ENCODE measurements at places on chromosomes 16 and 17.

DNA sequence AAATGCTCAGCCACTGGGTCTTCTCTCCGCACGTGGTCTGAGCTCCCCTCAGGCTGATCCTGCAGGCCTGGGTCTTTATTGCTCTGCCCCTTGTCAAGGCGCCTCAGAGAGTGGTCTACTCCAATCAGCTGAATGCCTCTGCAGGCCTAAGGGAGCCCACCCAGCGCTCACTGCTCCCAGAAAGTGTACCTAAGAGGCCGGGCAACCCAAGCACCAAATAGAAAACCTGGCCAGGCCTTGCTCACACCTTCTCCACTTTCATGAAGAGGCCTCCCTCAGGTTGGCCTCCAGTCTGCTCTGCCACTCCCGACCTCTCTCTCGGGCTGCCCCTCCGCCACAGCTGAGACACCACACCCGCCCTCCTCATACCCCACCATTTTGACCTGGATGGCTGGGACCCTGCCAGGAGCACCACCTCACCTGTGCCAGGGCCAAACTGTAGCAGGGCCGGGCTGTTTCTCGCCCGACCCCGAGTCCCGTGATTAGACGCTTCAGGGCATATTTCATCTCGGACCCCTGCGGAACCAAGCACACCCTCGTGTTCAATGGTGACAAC, 665 bp downstream of the MYBBP1A start:
- no peak for DNase-seq

- no peak for DNase-seq
Observed at GRCh38 chr17:67315865-67316264, 50.5 kb downstream of the PSMD12 start.

GRCh38 chr17:51427856-51428255, 167.5 kb downstream of the UTP18 start:
- no peak for DNase-seq

DNA sequence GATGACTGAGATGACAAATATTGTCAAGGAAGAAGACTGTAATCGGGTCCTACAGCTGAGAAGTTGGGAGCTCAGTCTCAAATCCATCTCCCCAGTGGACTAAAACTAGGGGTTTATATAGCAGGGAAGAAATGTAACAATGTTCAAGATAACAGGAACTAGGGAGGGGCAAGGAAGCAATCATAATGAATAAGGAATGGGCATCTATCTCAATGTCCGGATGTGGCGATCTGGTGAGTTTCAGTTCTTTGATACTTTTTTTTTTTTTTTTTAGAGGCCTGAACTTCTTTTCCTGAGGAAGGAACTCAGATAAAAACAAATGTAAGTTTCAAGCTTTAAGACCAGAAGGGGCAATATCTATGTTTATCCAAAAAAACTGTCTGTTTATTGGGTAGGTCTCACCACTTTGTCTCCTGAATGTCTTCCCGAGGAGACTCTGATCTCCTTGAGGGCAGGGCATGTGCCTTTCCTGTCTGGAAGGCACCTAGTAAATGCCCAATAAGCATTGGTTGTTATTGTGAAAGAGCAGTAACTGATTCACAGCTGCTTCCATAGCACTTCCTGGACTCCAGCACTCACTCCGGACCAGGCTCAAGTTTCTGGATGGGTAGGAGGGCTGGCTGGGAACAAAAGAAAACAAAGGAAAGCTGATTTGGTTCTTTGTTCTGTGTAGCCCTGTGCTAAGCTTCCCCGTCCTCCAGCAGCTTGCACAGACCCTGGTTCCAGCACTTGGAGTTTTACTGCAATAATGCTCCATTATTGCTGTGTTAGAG, 51.9 kb downstream of the MEOX1 start:
- DNase-seq: no peak

DNA sequence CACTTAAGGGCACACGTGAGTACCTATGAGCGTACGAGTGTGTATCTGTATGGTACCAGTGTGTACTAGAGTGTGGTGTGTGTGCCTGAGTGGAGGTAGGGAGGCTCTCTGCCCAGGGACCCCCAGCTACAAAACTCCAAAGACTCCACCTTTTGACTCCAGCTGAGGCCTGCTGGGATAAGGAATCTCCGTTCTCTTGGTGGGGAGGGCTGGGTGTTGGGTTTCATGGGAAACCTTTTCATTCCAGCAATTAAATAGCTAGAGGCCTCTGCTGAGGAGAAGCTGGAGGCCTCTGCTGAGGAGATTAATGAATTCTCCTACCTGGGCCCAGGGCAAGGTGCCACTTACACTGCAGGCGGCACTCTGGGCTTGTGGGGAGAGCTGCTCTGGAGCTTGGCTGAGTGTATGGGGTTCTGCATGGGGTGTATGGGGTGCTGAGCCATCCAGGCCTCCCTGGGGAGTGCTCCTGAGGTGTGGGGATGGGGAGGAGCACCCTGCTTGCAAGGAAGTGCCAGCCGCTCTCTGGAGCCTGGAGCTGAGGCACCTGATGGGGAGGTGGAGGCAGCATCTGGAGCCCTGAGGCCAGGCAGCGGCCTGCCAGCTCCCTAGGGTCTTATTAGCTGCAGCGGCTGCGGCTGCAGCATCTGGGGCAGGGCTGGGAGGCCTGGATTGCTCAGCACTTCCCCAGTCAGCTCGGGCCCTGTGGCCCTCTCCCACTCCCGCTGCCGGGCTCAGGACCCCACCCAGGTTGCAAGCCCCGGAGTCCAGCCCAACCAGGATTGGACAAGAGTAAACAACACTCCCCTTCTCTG, 4.6 kb downstream of the ANKRD13B start:
- no peak for DNase-seq

- DNase-seq: peak; percentile 41
Observed at GRCh38 chr17:75059369-75060345, 12.6 kb downstream of the KCTD2 start.

DNA sequence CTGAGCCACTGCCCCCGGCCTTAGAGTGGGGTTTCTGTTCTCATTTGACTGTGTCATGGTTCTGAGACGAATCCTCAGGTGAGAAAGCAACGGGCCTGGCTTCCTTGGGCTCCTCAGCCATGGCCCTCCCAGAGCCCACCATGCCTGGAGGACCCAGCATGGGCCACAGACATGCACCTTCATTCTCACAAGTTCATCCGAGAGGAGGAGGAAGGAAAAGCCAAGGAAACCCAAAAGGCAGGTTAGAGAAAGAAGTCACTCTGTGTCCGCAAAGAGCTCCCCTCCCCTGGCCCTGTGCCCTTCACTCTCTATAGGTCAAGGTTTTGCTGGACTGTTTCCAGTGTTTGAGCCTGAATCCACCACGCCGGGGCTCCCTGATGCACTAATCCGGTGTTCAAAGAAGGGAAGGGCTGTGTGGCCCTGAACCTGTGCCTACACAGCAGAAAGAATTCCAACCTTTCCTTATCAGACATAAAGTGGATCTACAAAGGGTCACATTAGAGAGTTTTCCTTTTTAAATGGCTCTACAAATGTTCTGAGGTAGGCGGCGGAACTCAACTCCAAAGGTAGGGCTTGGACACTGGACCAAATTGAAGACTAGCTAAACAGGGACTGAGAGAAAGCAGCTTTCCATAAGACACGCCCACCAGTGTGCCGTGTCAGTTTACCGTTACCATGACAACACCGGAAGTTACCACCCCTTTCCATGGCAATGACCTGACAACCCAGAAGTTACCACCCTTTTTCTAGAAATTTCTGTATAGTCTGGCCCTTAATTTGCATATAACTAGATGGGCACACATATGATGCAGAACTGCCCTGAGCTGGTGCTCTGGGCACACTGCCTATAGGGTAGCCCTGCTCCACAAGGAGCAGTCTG, 15.9 kb upstream of the PECAM1 start:
- no peak for DNase-seq

- DNase-seq: no peak
Observed at GRCh38 chr17:70606086-70606485, 436.8 kb downstream of the KCNJ2 start.

DNA sequence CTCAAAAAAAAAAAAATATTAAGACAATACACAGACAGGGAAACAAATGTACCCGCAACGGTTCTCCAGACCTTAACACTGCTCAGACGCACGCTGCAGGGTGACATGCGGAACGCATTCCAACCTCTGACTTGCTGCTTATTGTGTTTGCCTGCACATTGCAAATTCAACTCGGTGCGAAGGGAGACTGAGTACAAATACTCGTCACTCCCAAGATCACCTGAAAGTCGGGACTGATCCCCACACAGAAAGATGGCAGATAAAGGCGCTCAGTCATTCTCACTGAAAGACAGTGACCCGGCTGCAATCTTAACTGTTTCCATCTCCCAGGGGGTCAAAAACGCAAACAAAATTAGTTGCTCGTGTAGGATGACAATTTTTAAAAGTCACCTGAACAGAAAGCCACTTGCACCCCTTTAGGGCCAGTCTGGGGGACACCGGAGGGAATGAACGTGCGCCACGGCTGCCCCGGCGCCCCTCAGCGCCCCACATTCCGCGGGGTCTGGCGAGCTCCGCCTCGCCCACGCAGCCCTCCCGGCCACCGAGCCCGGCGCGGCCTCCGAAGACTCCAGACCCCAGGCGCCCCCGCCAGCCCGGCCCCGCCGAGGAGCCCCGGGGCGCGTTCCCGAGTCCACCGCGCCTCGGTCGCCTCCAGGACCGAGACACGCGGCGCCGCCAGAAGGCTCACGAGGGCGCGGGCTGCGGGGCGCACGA, 589 bp downstream of the CLCN7 start:
- no peak for DNase-seq

DNA sequence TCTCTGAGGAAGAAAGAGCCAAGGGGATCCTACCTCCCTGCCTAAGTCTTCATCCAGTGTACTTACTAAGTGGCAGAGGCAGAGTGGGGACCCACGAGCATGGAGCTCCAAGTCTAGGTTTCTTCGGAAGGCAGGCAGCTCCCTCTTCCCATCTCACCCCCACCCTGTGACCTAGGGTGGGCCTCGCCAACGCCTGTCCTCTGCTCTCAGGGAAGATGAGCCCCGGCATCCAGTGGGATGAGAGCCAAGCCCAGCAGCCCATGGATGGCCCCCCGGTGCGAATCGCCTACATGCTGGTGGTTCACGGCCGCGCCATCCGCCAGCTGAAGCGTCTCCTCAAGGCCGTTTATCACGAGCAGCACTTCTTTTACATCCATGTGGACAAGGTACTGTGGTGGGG, 8.3 kb downstream of the XYLT2 start:
- DNase-seq: no peak

DNA sequence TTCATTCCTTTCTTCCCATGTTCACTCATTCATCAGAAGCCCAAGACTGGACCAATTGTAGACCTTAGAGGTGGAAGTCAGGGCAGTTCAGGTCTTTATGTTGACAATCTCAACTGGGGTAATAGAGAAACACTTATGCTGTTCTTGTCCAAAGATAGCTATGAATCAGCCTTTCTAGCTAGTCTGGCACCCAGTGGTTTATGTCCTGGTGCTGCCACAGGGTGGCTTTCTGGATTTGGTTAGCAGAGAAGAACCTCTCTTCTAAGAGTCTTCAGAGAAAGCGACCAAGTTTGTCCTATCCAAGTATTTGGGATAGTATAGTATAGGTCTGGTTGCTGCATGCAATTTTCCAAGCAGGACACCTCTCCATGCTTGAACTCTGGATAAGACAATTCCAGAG, 83.3 kb downstream of the NOG start:
- DNase-seq: no peak

GRCh38 chr17:34024386-34024785, 230.7 kb upstream of the CCL2 start:
- no peak for DNase-seq

DNA sequence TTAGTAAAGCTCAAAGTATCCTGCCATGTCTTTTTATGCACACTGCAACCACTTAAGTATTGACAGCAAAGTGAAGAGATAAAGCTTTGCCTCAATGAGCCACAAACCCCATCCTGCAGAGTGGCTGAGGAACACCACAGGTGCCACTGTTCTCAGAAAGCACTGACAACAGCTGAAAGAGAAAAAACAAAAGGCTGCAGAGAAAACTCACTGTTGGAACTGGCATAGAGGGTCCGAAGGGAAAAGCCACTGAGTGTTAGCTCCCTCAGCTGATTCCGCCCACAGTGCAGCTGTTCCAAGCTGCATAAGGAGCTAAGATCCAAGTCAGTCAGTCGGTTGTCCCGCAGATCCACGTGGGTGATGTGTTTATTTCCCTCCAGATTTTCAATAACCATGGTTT, 48.3 kb downstream of the PHLPP2 start:
- DNase-seq: no peak

DNA sequence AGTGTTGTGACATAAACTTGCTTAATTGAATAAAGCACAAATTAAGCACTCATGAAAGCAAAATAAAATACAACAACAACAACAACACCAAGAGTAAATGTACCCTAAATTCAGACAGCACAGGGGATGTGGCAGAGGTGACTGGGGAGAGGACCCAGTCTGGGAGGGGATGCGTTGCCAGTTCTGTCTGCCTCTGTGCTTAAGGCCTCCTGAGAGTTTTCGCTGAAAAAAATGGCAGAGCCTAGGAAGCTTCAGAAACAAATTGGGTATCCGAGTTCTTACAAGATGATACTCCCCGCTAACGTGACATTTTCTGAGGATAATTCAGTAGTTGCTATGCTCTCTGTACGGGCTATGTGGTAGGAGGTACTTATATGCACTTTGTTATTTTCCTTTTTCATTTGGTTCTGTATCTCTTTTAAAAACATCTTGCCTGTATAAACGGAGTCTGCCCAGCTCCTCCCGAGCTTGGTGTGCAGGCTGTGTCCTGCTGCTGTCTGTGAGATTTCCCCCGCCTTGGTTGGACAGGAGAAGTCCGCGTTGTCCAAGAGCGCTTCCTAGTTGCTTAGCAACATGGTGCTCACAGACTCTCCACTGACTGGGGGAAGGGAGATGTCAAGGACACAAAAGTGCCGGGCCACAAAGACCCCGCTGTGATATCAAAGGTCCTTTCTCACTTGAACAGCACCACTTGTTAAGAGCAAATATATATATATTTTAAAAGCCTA, 134.2 kb upstream of the CPHXL start:
- DNase-seq: no peak

DNA sequence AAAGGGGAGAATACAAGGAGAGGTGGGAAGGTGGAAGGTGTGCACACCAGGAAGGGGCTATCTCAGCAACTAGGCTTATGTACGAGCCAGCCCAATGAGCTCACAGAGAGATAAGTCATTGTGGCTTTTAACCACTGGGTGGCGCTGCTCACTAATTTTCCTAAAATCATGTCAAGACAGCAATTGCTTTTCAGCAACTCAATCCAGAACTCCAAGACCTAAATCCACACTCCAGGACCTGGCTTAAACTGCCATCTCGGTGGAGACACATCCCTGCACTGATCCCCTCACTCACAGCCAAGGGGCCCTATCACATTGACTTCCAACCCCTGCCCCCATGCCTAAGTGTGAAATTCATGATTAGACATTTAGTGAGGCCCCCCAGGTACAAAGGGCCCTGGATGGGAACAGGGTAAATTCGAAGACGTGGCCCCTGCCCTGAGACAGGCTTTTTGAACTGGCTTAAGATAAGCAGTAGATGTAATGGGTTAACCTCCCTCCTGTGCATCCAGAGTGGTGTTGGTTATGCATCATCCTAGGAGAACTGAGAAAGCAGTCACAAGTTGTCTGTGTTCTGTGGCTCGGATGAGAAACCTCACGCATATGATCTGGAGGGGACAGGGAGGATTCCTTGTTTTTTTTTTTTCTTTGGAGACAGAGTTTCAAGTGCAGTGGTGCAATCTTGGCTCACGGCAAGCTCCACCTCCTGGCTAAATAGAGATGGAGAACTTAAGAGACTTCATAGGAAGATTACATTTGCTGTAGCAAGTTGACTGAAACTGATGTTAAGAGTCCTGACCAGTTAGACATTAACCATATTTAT, 11.5 kb downstream of the CCL16 start:
- peak; percentile 37 for DNase-seq

- no peak for DNase-seq
Observed at GRCh38 chr16:69762814-69763598, 874 bp downstream of the WWP2 start.

Measured in HuH-7 (cell line).